Body of pancreas (tissue), 4 donors: ENCODE measurements at places on chromosomes 5 and 9. TPM values are rescaled to one million over a fixed set of nuclear protein-coding genes. Genes with fewer than 3 reads are reported as not detected.

DNA sequence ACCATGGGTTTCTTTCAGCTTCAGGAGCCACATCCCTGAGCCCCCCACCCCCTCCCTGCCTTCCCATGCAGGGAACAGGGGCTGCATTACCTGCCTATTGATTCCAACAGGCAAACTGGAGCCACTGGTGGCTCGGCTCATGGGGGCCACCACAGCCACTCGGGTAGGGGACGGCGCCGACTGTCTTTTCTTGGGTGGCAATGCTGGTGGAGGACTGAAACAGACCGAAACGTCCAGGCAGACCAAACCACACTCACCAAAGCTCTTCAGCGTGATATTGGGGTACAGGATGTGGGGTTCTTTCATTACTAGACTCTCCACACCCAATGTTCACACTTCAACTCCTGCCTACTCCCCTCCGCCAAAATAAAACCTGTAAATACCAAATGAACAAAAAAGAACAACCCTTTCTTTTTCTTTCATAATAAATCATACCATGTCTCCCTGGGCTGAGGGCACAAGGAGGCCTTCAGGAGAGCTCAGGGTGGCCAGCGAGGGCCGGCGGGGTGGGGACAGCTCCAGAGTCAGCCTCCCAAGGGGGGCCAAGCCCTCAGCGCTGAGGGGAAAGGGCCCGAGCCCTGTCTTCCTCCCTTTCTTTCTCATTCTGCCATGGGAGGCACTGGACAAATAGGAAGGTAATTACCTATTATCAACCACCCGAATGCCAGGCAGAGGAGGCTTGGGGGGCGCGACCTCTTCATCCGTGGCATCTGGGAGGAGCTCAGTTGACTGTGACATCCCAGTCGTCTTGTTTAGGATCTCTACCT, 83.3 kb downstream of the PRRT1B start:
- peaks cover 73% of the 10 kb centered on the region for H3K4me1 ChIP-seq
- peak overlapping the region; percentile 97 for H3K27ac ChIP-seq
- no peak overlapping the region for H3K4me3 ChIP-seq
- no peak for DNase-seq
- H3K27me3 ChIP-seq: no peaks in the 10 kb centered on the region
- H3K36me3 ChIP-seq: peaks cover 2% of the 10 kb centered on the region

GRCh38 chr9:10903969-10904368, 291.2 kb upstream of the PTPRD start:
- no peak overlapping the region for H3K27ac ChIP-seq
- no peaks in the 10 kb centered on the region for H3K27me3 ChIP-seq
- H3K36me3 ChIP-seq: no peaks in the 10 kb centered on the region
- no peak for DNase-seq
- no peaks in the 10 kb centered on the region for H3K4me1 ChIP-seq
- H3K4me3 ChIP-seq: no peak overlapping the region

- H3K4me3 ChIP-seq: no peak overlapping the region
- no peak for DNase-seq
- H3K36me3 ChIP-seq: no peaks in the 10 kb centered on the region
Observed at GRCh38 chr5:142637871-142638270, 48.0 kb downstream of the FGF1 start.

- no peaks in the 10 kb centered on the region for H3K36me3 ChIP-seq
- H3K4me3 ChIP-seq: no peak overlapping the region
- no peak overlapping the region for H3K27ac ChIP-seq
- no peaks in the 10 kb centered on the region for H3K4me1 ChIP-seq
Observed at GRCh38 chr9:5592231-5592630, 36.7 kb upstream of the RIC1 start.

DNA sequence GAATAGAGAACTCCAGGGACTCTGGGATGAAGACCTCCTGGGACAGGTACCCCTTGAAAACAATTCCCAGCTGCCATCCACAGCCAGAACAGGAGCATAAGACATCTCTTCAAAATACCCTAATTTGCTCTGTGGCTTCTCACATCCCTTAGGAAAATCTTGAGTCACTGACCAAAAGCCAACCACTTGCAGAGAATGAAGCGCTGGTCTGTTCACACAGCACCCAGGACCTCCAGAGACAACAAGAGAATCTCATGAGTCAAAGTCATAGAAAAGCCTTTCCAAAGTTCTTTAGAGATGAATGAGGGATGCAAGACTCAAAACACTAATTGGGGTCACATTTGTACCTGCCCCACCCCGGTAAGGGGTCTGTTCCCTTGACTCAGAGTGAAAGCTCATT, 210.6 kb downstream of the SEMA5A start:
- no peak overlapping the region for H3K4me3 ChIP-seq
- DNase-seq: no peak
- no peak overlapping the region for H3K27ac ChIP-seq
- H3K4me1 ChIP-seq: no peaks in the 10 kb centered on the region

DNA sequence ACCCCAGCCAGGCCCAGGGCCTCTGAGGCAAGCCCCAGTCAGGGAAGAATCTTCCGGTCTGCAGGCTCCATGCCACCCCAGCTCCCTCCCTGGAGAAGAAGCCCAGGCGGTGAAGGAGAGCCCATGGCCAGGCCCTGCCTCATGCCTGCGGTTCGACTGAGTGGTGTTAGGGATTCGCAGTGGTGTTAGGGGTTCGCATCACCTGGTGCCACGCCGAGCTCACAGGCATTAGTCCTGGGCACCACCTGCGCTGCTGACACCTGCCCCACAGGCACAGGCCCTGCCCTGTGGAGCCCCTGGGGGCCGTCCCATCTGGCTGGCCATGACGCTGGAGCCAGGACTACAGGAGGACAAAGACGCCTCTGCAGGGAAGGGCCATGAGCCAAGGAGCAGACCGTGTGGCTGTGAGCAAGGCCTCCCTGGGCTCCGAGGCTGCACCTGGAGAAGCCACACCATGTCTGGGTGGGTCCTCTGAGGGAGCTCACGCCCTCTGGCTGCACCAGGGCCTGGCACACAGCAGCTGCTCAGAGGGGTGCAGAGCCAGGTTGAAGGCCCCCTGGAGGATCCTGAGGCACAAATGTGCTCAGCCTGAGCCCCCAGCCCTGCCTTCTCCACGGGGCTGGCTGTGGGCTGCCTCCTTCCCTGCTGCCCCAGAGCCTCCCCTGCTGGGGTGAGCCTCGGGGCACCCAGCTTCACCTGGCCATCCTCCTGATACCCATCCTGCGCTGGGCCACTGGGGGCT, 27.6 kb upstream of the RNF130 start:
- DNase-seq: no peak
- H3K36me3 ChIP-seq: no peaks in the 10 kb centered on the region
- no peak overlapping the region for H3K27ac ChIP-seq
- no peak overlapping the region for H3K4me3 ChIP-seq
- H3K4me1 ChIP-seq: no peaks in the 10 kb centered on the region
- no peaks in the 10 kb centered on the region for H3K27me3 ChIP-seq

- no peak overlapping the region for H3K27ac ChIP-seq
- no peak overlapping the region for H3K4me3 ChIP-seq
- no peaks in the 10 kb centered on the region for H3K4me1 ChIP-seq
- no peaks in the 10 kb centered on the region for H3K27me3 ChIP-seq
- no peak for DNase-seq
- H3K36me3 ChIP-seq: no peaks in the 10 kb centered on the region
Observed at GRCh38 chr5:175697846-175698245, 40.0 kb downstream of the HRH2 start.

GRCh38 chr9:17064558-17064957, 70.3 kb upstream of the CNTLN start:
- H3K4me3 ChIP-seq: no peak overlapping the region
- DNase-seq: no peak
- no peaks in the 10 kb centered on the region for H3K36me3 ChIP-seq
- no peaks in the 10 kb centered on the region for H3K27me3 ChIP-seq

DNA sequence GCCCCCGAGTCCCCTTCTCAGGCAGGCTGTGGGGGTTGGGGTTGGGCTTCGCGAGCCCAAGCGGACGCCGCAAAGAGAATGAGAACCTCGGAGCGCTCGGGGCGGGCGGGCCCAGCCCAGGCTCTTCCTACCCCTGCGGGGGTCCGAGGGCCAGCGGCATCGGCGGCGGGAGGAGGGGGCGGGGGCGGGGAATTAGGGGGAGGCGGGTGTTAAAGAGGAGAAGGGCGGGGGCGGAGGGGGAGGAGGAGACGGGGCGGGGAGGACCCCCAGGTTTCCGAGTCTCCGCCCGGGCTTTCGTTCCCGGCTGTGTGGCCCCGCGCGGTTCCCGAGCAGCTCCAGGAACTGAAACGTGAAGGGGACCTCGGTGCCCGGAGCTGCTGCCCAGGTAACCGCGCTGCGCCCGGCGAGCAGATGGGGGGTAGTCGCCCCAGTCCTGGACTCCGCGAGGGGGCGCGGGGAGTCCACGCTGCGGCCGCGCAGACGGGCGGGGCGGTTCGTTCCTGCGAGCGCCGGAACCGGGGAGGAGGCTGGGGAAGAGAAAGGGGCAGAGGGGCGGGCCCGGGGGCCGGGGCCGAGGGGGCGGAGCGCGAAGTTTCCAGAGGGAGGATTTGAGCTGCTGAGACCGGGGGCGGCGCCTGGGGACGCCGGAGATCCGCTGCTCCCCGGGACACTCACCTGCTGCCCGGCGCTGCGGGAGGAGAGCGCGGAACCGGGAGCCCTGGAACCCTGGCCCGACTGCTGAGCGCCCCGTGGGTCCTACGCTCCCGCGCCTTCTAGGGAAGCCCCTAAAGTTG, 38.4 kb upstream of the PLEKHG4B start:
- peaks cover 13% of the 10 kb centered on the region for H3K4me1 ChIP-seq
- no peaks in the 10 kb centered on the region for H3K27me3 ChIP-seq
- peak overlapping the region; percentile 15 for H3K4me3 ChIP-seq
- no peaks in the 10 kb centered on the region for H3K36me3 ChIP-seq
- DNase-seq: peak; percentile 72

DNA sequence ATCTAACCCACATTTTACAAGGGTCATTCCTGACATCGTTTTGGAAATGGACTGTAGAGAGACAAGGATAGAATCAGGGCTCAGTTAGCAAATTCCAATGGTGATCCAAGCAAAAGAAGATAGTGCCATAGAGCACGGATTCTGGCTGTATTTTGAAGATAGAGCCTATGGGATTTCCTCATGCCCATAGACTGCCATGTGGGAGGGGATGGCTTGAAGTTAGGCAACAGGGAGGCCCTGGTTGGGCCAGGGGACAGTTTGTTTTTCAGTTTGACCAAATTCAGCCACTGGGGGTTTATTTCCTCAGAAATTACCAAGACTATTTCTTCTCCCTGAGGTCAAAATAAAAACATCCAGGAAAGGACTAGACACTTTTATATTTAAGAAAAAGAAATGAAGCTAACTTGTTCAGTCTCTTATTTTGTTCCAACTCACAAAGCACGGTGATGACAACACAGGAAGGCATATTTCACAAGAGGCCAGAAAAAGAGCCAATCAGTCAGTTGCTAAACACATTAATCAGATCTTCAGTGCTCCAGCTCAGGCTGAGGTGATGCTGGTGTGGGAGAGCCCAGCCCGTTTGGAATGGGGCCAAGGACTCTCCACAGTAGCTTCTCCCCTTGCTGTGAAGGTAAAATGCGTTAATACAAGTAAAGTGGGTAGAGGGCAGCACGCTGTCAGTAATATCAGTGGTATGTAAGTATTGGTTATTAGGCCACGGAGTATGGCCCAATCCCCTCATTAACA, 4.4 kb upstream of the DCTN4 start:
- H3K27me3 ChIP-seq: no peaks in the 10 kb centered on the region
- peaks cover 14% of the 10 kb centered on the region for H3K4me1 ChIP-seq
- H3K4me3 ChIP-seq: no peak overlapping the region
- peak overlapping the region; percentile 14 for H3K27ac ChIP-seq

DNA sequence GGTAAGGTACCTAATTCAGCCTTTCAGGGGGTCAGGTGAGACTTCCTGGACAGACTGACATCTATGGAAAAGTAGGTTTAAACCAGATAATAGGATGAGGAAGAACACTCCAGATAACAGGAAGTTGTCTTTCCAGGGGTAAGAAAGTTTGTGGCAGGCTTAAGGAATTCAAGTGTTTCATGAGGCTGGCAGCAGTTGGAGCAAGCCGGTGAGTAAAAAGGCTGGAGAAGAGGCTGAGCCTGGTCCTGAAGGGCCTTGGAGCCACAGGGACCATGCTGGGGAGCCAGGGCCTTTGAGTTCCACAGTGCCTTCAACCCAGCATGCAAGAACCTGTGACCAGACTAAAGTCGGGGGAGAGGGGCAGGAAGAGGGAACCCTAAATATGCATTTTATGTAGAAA, 353.4 kb downstream of the SPOCK1 start:
- peaks cover 5% of the 10 kb centered on the region for H3K4me1 ChIP-seq
- H3K36me3 ChIP-seq: no peaks in the 10 kb centered on the region
- DNase-seq: no peak

DNA sequence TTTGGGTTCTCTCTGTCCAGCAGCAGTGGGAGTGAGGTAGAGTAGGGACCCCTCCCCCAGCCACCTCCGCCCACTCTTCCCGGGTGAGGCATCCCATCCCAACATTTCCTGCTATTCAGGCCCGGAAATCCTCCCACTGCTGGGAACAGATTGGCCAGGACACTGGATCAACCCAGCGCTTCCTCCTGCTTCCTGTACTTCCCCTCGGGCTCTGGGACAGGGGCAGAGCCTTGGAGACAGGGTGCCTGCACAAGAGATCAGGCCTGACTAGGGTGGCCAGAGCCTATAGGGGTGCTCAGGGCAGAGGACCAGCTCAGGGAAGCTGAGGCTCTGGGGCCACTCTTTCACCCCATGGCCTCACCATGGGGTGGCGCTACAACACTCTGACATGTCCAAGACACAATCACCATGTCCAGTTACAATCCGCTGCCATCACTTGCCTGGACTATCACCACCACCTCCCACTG, 14.5 kb downstream of the SH2D3C start:
- DNase-seq: peak; percentile 55
- H3K36me3 ChIP-seq: no peaks in the 10 kb centered on the region
- H3K4me1 ChIP-seq: no peaks in the 10 kb centered on the region
- no peaks in the 10 kb centered on the region for H3K27me3 ChIP-seq
- H3K4me3 ChIP-seq: no peak overlapping the region

Gene SELENOP
- 289 TPM for total RNA-seq

Gene FCN1
- total RNA-seq: not detected

Gene ZNF454
- 4.2 TPM for total RNA-seq

Gene TLE1
- 49.5 TPM for total RNA-seq
